ENCODE measurements at places on chromosomes 7 and 10.

DNA sequence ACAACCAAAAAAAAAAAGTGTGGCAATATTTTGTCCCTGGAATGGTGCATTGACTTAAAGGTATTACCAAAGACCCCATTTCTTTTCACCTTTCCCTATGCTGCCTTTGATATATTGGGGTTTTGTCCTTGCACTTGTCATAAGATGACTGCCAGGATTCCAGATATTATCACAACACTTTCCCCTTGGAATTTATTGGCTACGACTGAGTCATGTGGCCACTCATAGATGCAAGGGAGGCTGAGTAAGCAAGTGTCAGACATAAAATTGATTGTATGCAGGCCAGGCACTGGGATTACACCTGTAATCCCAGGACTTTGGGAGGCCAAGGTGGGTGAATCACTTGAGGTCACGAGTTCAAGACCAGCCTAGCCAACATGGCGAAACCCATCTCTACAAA, 83.6 kb downstream of the PPP1R3C start:
- DNase-seq = no peak

GRCh38 chr10:101079874-101080273, 18.1 kb downstream of the KAZALD1 start:
- no peak for DNase-seq

- DNase-seq = no peak
Measured at GRCh38 chr7:48875045-48875916, 49.1 kb upstream of the CDC14C start.

- no peak for DNase-seq
Measured at GRCh38 chr7:91582799-91583477, 297.6 kb downstream of the MTERF1 start.

DNA sequence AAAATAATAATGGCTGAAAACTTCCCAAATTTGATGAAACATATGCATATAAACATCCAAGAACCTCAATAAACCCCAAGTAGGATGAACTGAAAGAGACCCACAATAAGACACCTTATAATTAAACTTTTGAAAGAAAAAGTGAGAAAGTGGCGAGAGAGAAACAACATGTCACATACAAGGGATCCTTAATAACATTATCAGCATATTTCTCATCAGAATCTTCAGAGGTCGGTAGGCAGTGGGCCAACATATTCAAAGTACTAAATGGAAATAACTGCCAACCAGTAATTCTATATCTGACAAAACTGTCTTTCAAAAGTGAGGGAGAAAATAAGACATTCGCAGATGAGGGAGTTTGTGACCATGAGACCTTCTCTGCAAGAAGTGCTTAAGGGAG, 16.6 kb upstream of the CCDC6 start:
- no peak for DNase-seq

- DNase-seq = no peak
Measured at GRCh38 chr10:102630663-102631062, 13.6 kb upstream of the TRIM8 start.

GRCh38 chr10:63236113-63236935, 103.2 kb downstream of the NRBF2 start:
- no peak for DNase-seq

GRCh38 chr7:74012842-74013249, 15.1 kb upstream of the ELN start:
- DNase-seq = no peak

Measured in NCI-H2227 treated with DMSO at 0.1 percent for 48 hours (cell line).